ENCODE measurements at places on chromosomes 7 and 10. TPM values are rescaled to one million over a fixed set of nuclear protein-coding genes. Genes with fewer than 3 reads are reported as not detected.

NACAD gene
- 4.2 TPM for total RNA-seq

CPEB3 gene
- 1.1 TPM for total RNA-seq

CYP3A7 gene
- not detected for total RNA-seq

IQUB gene
- 0.85 TPM for total RNA-seq

RBM33 gene
- total RNA-seq = 26.8 TPM

EVX1 gene
- not detected for total RNA-seq

GHRHR gene
- not detected for total RNA-seq

DLX5 gene
- 0.33 TPM for total RNA-seq

NUTM2A gene
- 0.46 TPM for total RNA-seq

ACTL6B gene
- not detected for total RNA-seq

NPTX2 gene
- 3.3 TPM for total RNA-seq

CYP3A5 gene
- not detected for total RNA-seq

PALD1 gene
- total RNA-seq = 0.40 TPM

OPN4 gene
- total RNA-seq = not detected

GIMAP6 gene
- 0.46 TPM for total RNA-seq

ANXA11 gene
- total RNA-seq = 60.9 TPM

NODAL gene
- total RNA-seq = not detected

LIPM gene
- 0.13 TPM for total RNA-seq

EPO gene
- not detected for total RNA-seq

GJC3 gene
- not detected for total RNA-seq

CPXM2 gene
- 114 TPM for total RNA-seq

TMEM130 gene
- 1.0 TPM for total RNA-seq

GPR37 gene
- total RNA-seq = 1.5 TPM

KLLN gene
- total RNA-seq = 0.46 TPM

TIAL1 gene
- total RNA-seq = 42.2 TPM

OPTN gene
- total RNA-seq = 107 TPM

LIPJ gene
- total RNA-seq = not detected

ERVW-1 gene
- total RNA-seq = not detected

ASB10 gene
- total RNA-seq = not detected

TSPAN13 gene
- total RNA-seq = 5.8 TPM

RNF148 gene
- total RNA-seq = 0.43 TPM

HOXA7 gene
- total RNA-seq = 0.13 TPM

TCAF2 gene
- total RNA-seq = 7.2 TPM

SYT15 gene
- total RNA-seq = 0.17 TPM

Measured in smooth muscle cell of the pulmonary artery (primary cell).